ENCODE measurements at places on chromosomes 1 and 21. TPM values are rescaled to one million over a fixed set of nuclear protein-coding genes. Genes with fewer than 3 reads are reported as not detected.

Gene GNG5
- 87.0 TPM for total RNA-seq

Gene C1QA
- not detected for total RNA-seq

Gene ATP5PO
- total RNA-seq, result 266 TPM

Gene SLC25A34
- 0.14 TPM for total RNA-seq

Gene HOOK1
- total RNA-seq, result 7.1 TPM

Gene GON4L
- total RNA-seq, result 13.3 TPM

Gene THEM5
- total RNA-seq, result 0.99 TPM

Gene IGSF3
- total RNA-seq, result 61.4 TPM

Gene LRRC53
- not detected for total RNA-seq

Gene PAFAH2
- total RNA-seq, result 12.6 TPM

Gene TNFRSF9
- not detected for total RNA-seq

Gene KCNT2
- total RNA-seq, result not detected

Gene LBR
- 18.0 TPM for total RNA-seq

Gene KLHDC9
- 6.5 TPM for total RNA-seq

Gene CELA3B
- not detected for total RNA-seq

Gene AADACL4
- total RNA-seq, result not detected

Gene ADAMTS1
- 35.0 TPM for total RNA-seq

Gene NIBAN1
- total RNA-seq, result 3.1 TPM

Gene IFNLR1
- total RNA-seq, result 3.4 TPM

Gene IGSF9
- 44.1 TPM for total RNA-seq

Gene EXTL1
- total RNA-seq, result not detected

Gene FCGR2B
- total RNA-seq, result not detected

Gene RNASEL
- 6.1 TPM for total RNA-seq

Gene CELA2A
- not detected for total RNA-seq

Gene AMY1C
- 1.4 TPM for total RNA-seq

Gene SHISAL2A
- total RNA-seq, result not detected

Gene LCE6A
- not detected for total RNA-seq

Gene HTR6
- not detected for total RNA-seq

Gene MORC3
- 19.2 TPM for total RNA-seq

Gene UMODL1
- total RNA-seq, result not detected

Data from airway epithelial cell (primary cell).